ENCODE measurements at places on chromosomes 5 and 9. TPM values are rescaled to one million over a fixed set of nuclear protein-coding genes. Genes with fewer than 3 reads are reported as not detected.

KIF20A gene
- 152 TPM for total RNA-seq

TRPM3 gene
- total RNA-seq: 0.03 TPM

PCDHGA7 gene
- total RNA-seq: 0.91 TPM

GRCh38 chr5:66538531-66538930 is 57.7 kb upstream of the MAST4 start:
- no peak for DNase-seq

GRCh38 chr5:80955082-80955590 is 5.0 kb upstream of the RASGRF2 start:
- no peak for DNase-seq

DNA sequence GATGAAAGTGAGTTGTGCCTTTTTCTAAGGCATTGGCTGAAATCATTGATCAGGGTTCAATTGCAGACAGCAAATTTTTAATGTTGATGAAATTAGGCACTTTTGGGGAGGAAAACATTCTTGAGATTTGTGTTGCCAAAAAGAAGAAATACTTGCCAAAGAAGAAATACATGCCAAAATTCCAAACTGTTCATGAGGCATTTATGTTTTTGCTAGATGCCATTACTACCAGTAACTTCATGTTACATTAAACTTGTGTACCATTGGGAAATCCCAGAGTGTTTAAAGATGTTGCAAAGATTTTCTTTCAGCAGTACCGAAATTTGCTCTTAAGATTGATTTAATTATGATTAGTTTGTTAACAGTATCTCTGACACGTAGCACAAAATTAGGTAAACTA is 7.0 kb downstream of the XRCC4 start:
- no peak for DNase-seq

GRCh38 chr9:70229579-70229978 is 29.2 kb upstream of the SMC5 start:
- no peak for DNase-seq

DNA sequence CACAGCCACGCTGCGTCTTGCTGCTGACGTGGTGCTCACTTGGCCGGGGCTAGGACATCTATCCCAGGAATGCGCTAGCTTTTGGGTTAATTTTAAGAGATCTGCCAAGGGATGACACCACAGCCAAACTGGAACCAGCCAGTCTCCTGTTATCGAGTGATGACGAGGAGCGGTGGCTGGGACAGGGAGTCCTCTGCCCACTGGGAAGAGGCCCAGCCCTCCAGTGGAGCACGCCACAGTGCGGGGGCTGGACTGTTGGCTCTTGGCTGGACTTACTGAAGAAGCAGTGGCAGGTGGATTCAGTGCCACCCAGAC is 55.1 kb upstream of the PHYKPL start:
- no peak for DNase-seq

DNA sequence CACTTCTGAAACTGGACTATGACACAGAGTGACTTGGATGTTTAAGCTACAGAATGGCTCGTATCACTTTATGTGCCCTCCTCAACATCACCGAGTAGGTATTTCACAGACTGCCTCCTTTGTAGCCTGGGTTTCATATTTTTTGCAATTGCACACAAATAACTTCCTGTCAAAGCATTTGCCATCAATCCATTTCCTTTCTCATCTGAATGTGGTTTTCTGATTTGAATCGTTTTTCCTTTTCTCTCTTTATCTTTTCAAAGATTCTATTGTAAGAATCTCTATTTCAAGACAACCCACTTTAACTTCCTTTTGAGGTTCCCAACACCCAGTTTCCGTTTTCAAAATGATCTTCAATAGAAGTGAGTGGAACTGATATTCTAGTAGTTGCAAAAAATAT is 563.8 kb upstream of the ARRDC3 start:
- no peak for DNase-seq
